ENCODE measurements at places on chromosomes 1 and 21.

DNA sequence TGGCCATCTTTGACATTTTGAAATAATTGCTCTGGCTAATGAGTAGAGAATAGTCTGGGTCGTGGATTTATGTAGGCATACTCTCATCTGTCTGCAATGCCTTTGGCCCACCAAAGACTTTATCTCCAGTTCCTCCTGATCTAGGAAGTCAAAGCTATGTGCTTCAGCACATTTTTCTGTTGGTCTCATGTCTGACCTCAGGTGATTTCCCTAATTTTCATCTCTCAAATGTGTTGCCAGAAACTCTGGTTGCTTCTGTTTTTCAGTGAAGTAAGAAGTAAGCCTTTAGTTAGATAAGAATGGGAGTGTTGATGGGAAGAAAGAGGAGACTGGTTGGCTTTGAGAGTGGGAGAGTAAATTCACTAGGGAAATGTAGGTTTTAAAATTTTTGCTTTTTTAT lies 66.4 kb downstream of the GPR88 start:
- no peak for DNase-seq

- DNase-seq = no peak
Measured at GRCh38 chr1:33876970-33877650, 13.2 kb downstream of the HMGB4 start.

GRCh38 chr1:193747579-193747978 lies 561.2 kb upstream of the B3GALT2 start:
- no peak for DNase-seq

- DNase-seq = no peak
Measured at GRCh38 chr1:42746436-42747105, 6.5 kb upstream of the CLDN19 start.

- no peak for DNase-seq
Measured at GRCh38 chr1:38328278-38329035, 281.9 kb upstream of the POU3F1 start.

GRCh38 chr1:30450148-30450817 lies 273.1 kb downstream of the MATN1 start:
- peak; percentile 26 for DNase-seq

- DNase-seq = no peak
Measured at GRCh38 chr1:182175361-182175931, 113.9 kb upstream of the ZNF648 start.

DNA sequence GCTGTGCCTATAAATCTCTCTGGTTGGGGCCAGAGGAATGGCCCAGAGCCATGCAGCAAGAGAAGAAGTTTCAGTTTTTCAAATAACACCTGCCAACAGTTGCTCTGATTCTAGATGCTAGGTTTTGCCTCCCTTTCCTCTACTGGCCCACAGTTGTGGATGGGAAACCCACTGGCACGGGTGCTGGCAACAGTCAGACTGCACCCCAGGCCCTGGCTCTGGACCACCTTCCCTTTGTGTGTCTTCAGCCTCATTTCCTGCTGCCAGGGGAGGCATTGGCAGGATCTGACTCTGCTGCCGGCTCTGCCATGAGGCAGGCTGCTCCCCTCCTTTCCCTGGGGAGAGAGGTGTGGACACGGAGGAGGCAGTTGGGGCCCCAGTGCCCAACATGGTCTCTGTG lies 142.0 kb downstream of the IGSF21 start:
- no peak for DNase-seq

DNA sequence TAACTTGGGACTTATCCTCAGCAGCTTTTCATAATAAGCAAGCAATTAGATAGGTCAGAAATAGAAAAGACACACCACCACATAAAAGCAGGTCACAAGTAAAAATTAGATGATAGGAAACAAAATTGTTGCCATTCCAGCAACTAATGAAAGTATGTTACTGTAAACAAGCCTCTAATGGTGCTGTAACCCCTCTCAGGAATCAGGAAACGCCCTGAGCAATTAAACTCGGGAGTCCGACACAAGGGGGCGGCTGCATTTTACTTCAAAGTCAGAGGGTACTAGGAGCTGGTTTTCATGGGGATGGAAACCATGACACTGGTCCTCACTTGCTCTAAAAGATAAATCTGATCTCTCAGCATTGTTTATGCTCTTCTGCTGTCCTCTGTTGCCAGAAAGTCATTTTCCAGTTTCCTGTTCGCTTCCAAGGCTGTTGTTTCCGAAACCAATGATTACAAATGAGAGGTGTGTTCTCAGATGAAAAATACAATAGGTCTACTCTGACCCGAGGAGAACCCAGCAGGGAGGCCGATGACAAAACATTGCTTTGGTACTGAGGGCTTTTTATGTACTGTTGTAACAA lies 93.4 kb downstream of the TGFBR3 start:
- DNase-seq = no peak

GRCh38 chr1:212431644-212432043 lies 1.1 kb upstream of the NENF start:
- no peak for DNase-seq

DNA sequence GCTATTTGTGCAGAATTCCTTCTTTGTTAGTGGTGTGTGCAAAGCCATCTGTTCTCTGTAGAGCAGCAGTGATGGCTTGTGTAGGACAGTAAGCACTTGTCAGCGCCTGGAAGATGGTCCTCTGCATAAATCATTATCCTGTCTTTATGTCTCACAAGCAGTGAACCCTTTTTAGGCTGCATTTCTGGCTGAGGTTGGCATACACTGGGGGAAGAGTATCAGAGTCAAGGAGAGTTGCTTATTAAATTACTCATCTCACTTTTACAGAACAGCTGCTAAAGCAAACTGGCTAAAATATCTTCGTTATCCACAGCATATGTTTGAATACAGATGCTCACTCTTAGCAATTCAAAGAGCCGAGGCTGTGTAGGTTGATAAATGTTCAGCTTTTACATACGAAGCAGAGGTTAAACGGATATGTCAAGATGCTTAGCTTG lies 54.6 kb upstream of the NCAM2 start:
- DNase-seq = no peak

GRCh38 chr1:93516164-93516563 lies 68.2 kb downstream of the FNBP1L start:
- no peak for DNase-seq

DNA sequence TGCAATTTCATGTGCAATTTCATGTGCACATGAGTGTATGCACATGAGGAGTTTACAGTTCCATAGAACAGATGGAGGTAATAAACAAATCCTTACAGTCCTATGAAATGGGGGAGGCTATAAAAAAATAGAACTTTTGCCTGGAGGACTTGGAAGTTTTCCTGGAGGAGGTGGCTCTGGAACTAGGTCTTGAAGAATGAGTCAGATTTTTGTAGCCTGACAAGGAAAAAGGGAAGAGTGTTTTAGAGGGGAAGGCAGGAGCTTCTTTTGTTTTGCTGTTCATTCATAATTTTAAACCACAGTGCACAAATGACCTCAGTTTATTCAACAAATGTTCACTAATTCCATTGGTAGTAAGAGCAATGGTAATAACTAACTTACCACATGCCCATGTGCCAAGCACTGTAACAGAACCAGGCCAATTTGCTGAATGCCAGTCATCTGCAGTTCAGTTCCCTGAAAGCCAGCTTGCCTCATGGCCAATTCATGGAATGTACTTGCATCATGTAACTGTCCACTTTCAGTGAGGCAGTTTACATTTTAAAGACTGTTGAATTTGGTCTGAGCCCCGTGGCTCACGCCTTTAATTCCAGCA lies 2.7 kb downstream of the DIO1 start:
- no peak for DNase-seq

- DNase-seq = peak; percentile 82
Measured at GRCh38 chr1:178724728-178725465, at the start of gene RALGPS2. TSS of gene RALGPS2 (plus strand) at chr1:178725244. CDS start at chr1:178776765, 51,521 bp downstream.

- no peak for DNase-seq
Measured at GRCh38 chr1:194309269-194309668, 1122.9 kb upstream of the B3GALT2 start.

DNA sequence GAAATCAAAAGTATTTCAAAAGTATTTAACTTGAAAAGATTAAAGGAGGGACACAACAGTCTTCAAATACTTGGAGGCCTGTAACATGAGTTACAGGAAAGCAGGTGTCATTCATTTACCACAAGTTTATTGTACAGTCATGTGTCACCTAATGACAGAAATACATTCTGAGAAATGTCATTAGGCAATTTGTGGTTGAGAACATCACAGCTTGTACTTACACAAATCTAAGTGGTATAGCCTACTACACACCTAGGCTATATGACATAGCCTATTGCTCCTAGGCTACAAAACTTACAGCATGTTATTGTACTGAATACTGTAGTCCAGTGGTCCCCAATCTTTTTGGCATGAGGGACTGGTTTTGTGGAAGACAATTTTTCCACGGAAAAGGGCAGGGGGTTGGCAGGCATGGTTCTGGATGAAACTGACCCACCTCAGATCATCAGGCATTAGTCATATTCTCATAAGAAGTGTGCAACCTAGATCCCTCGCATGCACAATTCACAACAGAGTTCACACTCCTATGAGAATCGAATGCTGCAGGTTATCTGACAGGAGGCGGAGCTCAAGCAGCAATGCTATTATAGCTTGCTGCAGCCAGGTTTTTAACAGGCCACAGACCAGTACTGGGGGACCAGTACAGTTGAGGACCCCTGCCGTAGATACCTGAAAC lies 25.0 kb upstream of the PHTF1 start:
- no peak for DNase-seq

GRCh38 chr21:25956993-25957714 lies 213.4 kb downstream of the APP start:
- DNase-seq = no peak

DNA sequence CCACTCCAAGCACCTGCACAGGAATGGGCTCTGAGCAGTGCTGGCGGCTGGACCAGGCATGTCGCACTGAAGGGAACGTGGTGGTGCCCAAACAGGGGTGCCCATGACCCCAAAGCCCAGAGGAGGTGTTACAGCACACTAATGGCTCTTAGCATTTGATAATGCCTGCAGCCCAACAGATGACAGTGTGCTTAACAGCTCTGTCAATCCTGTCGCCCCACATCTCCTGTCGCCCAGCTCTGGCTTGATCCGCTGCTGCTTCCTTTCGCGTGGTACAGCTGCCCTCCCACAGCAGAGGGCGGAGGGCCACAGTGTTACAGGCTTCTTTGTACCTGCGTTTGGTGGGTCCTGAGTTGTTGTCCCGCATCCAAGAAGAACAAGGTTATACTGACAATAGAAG lies 32.2 kb upstream of the CR1L start:
- DNase-seq = no peak

- DNase-seq = no peak
Measured at GRCh38 chr1:58155418-58156123, 391.0 kb downstream of the OMA1 start.

DNA sequence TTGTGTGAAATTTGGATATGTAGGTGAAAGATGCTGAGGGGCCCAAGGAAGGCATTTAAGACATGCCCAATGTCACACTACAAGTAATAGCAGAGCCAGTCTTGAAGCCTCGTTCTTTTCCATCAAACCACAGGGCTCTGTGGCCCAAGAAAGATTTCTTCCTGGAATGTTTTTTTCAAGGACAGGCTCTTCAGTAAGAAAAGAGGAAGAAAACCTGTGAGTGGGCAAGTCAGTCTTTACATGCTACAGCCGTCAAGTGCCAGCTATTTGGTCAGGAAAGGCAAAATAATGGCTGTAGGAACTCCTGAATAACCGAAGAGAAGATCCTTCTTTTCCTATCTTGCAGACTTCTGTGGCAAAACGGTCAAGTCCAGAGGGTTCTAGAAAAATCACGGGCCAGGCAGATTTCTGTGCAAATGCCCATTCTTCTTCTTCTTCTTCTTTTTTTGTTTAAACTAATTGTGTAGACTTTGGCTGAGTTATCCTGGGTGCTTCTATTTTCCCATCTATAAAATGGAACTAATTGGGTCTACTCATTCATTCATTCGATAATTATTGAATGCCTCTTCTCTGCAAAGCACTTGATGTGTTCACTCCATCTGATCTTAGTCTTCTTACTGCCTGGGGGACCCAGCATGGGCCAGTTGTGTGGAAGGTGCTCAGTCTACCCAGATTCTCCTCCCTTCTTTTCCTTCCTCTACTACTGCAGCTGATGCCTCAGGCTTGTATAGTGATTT lies 1.9 kb upstream of the ID3 start:
- DNase-seq = no peak

GRCh38 chr1:109719337-109719837 lies 7.3 kb downstream of the GSTM5 start:
- no peak for DNase-seq

DNA sequence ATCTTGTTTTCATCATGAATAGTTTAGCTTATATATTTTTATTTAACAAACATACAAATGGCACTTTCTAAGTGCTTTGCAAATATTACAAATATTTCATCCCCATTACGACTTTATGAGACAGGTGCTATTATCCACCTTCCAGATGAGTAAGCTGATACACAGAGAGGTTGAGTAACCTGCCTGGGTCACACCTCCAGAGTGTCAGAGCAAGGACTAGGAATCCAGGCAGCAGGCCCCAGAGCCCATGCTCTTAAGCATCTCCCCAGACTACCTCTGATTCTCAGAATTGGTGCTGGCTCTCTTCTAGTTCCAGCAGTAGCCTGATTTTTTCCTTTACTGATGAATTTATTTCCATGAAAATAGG lies 40.0 kb downstream of the EPHB2 start:
- no peak for DNase-seq

- peak; percentile 80 for DNase-seq
Measured at GRCh38 chr1:64864018-64864940, 102.1 kb downstream of the JAK1 start.

GRCh38 chr1:73411479-73411878 lies 786.5 kb downstream of the LRRIQ3 start:
- DNase-seq = no peak

DNA sequence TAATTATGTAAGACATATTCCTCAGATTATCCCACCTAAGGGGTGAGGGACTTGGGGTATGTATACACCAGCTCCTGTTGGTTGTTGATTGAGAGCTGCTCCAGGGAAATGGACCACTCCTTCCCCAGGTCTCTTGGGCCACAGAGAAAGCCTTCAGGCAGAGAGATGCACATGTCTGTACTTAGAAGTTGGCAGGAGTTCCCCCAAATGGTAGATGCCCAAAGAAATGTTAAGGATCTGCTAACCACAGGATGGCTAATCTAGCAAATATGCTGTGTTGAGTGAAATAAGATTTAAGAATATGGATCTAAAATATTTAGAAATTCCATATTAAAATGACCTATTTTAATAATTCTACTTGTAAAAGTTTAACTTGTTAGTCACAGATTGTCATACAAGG lies 100.8 kb upstream of the DNAH14 start:
- no peak for DNase-seq

DNA sequence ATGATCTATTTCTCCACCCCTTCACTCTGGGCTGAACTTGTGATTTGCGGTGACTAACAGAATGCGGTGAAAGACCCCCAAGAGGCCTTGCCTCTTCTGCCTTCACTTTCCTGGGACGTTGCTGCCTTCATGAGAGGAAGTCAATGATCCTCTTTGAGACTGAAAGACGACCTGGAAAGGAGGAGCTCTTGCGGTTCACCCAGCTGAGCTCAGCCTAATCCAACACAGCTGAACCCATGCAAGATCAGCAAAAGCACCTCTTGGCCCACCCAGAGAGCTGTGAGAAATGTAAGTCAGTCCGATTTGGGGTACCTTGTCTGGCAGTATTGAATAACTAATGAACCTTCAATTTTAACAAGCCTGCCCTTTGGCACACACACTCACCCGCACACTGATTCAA lies 767.4 kb upstream of the TPTE start:
- DNase-seq = no peak

All from sigmoid colon (tissue), 7 donors.